ENCODE measurements at places on chromosomes 3 and 15. TPM values are rescaled to one million over a fixed set of nuclear protein-coding genes. Genes with fewer than 3 reads are reported as not detected.

- no peak for DNase-seq
Measured at GRCh38 chr3:30199855-30200254, 406.5 kb upstream of the TGFBR2 start.

GRCh38 chr3:64972793-64973192 lies 285.0 kb upstream of the ADAMTS9 start:
- no peak for DNase-seq

GRCh38 chr3:120348065-120348990 lies 826 bp downstream of the LRRC58 start:
- DNase-seq = peak; percentile 8

Gene RAD51
- total RNA-seq = 1.6 TPM

Gene CADM2
- 0.20 TPM for total RNA-seq

Gene GOLGA6B
- total RNA-seq = not detected

Gene ZCWPW2
- under 0.01 TPM for total RNA-seq

Gene NME9
- 0.22 TPM for total RNA-seq
